ENCODE measurements at places on chromosomes 5 and 9.

- DNase-seq, result no peak
Measured at GRCh38 chr5:1509346-1510085, 14.2 kb downstream of the LPCAT1 start.

- DNase-seq, result no peak
Measured at GRCh38 chr5:154575546-154576428, 97.8 kb upstream of the HAND1 start.

DNA sequence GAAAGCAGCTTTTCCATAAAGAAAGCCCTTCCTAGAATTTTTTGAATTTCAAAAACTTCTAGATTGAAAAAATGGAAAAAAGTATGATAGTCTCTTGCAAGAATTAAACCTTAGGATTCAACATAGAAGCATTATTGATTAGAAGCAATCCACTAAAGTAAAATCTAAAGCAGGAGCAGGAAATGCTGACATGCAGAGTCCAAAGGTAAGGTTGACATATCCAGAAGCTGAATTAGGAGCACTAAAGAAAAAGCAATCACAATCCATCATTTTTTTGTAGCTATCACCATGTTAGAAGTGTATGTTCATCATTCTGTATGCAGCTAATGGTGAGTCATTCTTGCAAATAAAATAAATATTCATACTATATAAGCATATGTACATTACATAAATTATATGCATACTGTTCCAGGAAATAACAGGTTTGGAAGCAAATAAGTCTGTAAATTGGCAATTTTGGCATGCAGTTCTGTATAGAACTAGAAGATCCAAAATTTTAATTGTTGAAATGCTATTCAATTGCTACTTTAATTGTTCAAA is 39.4 kb upstream of the RNF180 start:
- DNase-seq, result no peak

GRCh38 chr5:95280401-95281095 is 4.3 kb downstream of the MCTP1 start:
- no peak for DNase-seq

GRCh38 chr9:72322678-72323077 is 42.3 kb downstream of the ZFAND5 start:
- no peak for DNase-seq

DNA sequence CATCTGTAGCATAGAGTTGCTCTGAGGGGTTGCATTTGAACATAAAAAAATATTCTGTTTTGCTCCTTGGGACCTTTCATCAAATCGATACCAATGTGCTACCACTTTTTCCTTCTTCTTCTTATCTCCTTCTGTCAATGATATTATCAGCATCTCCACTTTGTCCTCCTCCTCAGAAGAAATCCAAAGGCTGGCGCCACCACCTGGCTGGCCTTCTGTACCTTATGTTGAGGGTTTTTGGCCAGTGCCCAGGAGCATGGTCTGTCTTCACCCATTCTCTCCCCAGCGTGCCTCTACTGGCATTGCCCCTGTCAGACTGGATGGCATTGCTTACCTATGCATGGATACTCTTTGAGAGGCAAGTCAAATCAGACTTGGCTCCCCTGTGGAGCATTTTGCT is 167.2 kb downstream of the CFAP90 start:
- no peak for DNase-seq
